ENCODE measurements at places on chromosomes 6 and 20. TPM values are rescaled to one million over a fixed set of nuclear protein-coding genes. Genes with fewer than 3 reads are reported as not detected.

TGM3 gene
- not detected for total RNA-seq

AGER gene
- 11.9 TPM for total RNA-seq

IRF4 gene
- 703 TPM for total RNA-seq

C4A gene
- total RNA-seq, result 3.3 TPM

MATN4 gene
- 0.22 TPM for total RNA-seq

MYLK2 gene
- total RNA-seq, result 0.24 TPM

ZKSCAN4 gene
- 5.6 TPM for total RNA-seq

GHRH gene
- total RNA-seq, result not detected

DNA sequence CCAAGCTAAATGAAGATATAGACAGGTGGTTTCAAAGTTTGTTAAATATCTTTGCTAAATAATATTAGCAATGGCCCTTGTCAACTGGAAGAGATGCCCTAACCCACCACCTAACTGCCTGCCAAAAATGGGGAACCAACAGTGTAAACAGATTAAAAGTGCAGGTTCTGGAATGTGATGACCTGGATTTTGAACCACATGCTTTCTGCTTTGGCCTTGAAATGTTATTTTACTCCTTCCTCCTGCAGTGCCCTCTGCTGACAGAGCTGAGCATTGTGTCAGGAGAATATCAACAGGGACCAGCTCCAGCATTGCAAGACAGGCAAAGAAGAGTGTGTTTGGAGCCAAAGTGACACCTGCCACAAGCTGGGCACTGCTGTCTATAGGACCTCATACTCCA, 226.6 kb downstream of the MYLK4 start:
- no peaks in the 10 kb centered on the region for H3K4me1 ChIP-seq
- H3K36me3 ChIP-seq, result no peaks in the 10 kb centered on the region
- H3K27me3 ChIP-seq, result no peaks in the 10 kb centered on the region

DNA sequence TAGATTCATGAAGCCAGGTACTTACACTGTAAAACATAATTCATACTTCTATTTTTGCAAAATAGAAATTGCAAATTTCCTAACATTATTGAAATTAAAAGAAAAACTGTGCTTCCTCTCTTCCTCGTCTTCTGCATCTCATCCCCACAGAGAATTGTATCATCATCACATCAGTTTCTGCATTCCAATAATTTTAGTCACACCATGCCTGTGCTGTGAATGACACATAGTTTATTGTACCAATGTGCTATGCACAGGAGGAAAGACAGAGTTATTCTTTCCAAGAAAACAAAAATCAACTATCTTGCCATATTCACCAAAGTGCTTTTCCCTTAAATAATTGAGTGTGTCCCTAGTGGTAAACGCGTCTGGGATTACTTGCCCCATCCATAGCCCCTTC, 38.1 kb upstream of the FAM135A start:
- H3K4me1 ChIP-seq, result no peaks in the 10 kb centered on the region
- H3K27ac ChIP-seq, result no peak overlapping the region
- H3K27me3 ChIP-seq, result no peaks in the 10 kb centered on the region
- no peaks in the 10 kb centered on the region for H3K36me3 ChIP-seq

DNA sequence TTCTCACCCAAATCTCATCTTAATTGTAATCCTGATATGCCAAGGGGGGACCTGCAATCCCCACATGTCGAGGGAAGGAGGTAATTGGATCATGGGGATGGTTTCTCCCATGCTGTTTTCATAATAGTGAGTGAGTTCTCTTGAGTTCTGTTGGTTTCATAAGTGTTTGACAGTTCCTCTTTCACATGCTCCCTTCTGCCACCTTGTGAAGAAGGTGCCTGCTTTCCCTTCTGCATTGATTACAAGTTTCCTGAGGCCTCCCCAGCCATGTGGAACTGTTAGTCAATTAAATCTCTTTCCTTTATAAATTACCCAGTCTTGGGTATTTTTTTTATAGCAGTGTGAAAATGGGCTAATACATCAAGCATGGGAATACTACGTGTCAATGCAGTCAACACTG, 925.0 kb upstream of the MAN1A1 start:
- no peaks in the 10 kb centered on the region for H3K36me3 ChIP-seq
- no peaks in the 10 kb centered on the region for H3K4me1 ChIP-seq
- DNase-seq, result no peak
- H3K27me3 ChIP-seq, result no peaks in the 10 kb centered on the region
- H3K4me3 ChIP-seq, result no peak overlapping the region

DNA sequence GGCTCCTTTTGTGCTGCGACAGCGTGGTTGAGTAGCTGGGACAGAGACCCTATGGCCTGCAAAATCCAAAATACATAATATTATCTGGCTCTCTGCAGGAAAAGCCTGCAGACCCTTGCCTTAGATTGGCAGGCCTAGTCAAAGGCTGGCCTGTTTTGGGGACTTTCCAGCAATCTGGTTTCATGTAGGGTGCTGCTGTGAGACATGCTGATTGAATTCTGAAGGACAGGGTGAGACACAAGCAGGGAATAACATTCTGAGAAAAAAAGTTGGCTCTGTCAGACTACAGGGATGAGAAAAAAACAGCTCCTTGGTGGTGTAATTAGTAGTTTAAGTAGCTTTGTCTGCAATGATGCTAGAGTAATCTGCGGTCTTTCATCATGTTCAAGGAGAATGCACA, 402.7 kb upstream of the AGPAT4 start:
- H3K27ac ChIP-seq, result no peak overlapping the region
- DNase-seq, result no peak
- H3K27me3 ChIP-seq, result no peaks in the 10 kb centered on the region
- no peak overlapping the region for H3K4me3 ChIP-seq

- peaks cover 16% of the 10 kb centered on the region for H3K36me3 ChIP-seq
- H3K4me3 ChIP-seq, result no peak overlapping the region
- H3K4me1 ChIP-seq, result peaks cover 33% of the 10 kb centered on the region
- H3K27ac ChIP-seq, result no peak overlapping the region
- DNase-seq, result no peak
Observed at GRCh38 chr20:56409521-56409920, 2.5 kb upstream of the CASS4 start.

DNA sequence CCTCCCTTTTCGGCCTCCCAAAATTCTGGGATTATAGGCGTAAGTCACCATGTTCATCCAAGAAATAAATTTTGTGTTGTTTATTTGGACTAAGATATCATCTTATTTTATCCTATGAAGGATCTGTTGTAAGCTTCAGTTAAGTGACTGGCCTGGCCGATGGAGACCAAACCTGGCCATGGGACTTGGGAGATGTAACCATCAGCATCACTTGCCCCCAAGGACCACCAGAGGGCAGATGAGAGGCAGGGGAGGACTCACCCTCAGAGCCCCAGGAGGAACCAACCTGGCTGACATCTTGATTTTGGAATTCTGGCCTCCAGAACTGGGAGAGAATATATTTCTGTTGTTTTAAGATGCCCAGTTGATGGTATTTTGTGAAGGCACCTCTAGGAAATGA, 266.7 kb downstream of the CDH26 start:
- no peaks in the 10 kb centered on the region for H3K4me1 ChIP-seq
- no peak for DNase-seq
- H3K4me3 ChIP-seq, result no peak overlapping the region
- no peaks in the 10 kb centered on the region for H3K36me3 ChIP-seq

DNA sequence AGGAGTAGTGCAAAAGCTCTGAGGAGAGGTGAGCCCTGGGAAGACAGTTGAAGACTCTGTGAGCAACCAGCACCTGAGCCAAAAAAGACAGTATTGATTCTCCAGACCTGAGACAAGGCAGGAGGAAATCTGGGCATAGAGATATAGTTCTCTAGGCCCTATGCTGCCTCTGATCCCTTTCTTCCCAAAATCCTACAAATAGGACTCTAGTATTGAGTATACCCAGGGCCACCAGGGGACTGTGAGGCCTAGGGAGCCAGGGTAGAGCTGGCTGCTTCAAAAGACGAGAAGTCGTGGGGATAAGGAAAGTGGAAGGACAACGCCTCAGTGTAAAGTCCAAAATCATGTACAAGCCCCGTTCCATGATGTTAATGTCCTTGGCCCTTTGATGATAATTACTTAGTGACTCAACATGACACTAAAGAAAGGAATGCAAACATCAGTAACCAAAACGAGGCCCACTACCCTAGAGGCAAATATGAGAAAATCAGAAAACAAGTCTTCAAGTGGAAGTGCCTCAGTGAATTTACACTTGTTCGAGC, 197.3 kb upstream of the PROKR2 start:
- no peak overlapping the region for H3K27ac ChIP-seq
- no peaks in the 10 kb centered on the region for H3K27me3 ChIP-seq
- DNase-seq, result no peak
- no peak overlapping the region for H3K4me3 ChIP-seq

GRCh38 chr6:142784344-142784743, 160.6 kb downstream of the HIVEP2 start:
- DNase-seq, result no peak
- no peaks in the 10 kb centered on the region for H3K27me3 ChIP-seq
- peaks cover 31% of the 10 kb centered on the region for H3K4me1 ChIP-seq
- H3K36me3 ChIP-seq, result peaks cover 8% of the 10 kb centered on the region
- H3K4me3 ChIP-seq, result no peak overlapping the region
- no peak overlapping the region for H3K27ac ChIP-seq

DNA sequence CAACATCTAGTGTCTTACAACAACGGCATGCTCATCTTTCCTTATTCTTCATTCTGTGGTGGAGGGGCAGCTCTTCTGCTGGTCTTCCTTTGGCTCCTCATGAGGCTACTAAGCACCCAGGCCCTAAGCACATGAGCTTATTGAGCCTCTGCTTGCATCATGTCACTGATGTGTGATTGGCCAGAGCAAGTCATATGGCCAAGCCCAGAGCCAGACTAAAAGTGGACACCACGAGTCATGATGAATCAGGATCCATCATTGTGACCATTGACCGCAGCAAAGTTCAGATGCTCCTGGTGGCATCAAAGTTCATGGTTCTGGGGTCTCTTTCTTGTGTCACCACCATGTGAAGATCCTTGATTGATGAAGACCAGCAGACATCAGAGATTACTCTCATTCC, 192.0 kb upstream of the FOXA2 start:
- no peaks in the 10 kb centered on the region for H3K4me1 ChIP-seq
- no peak overlapping the region for H3K27ac ChIP-seq
- no peaks in the 10 kb centered on the region for H3K36me3 ChIP-seq
- no peak overlapping the region for H3K4me3 ChIP-seq

DNA sequence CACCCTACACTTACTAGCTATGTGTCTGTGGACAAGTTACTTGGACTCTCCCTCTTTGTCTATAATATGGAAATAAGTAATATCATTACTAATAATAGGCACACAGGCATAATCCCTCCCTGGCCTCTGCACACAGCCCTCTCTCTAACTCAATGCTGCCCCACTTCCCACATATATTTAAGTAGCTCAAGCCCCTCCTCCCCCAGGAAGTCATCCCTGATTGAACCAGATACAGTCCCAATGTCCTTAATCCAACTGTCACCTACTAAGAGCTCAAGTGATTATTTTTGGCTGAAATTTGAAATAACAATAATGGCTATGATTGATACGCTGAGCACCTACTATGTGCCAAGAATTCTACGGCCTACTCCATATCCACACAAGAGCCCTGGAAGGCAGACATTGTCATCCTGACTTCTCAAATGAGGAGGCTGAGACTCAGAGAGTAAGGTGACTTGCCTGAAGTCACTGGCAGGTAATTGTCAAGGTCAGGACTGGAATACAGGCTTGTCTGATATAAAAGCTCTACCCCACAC, 29.4 kb downstream of the MRPL14 start:
- H3K4me3 ChIP-seq, result no peak overlapping the region
- H3K4me1 ChIP-seq, result no peaks in the 10 kb centered on the region
- no peak overlapping the region for H3K27ac ChIP-seq
- H3K27me3 ChIP-seq, result no peaks in the 10 kb centered on the region
- no peaks in the 10 kb centered on the region for H3K36me3 ChIP-seq
- DNase-seq, result no peak
